ENCODE measurements at places on chromosomes 6 and 20.
A peak's percentile ranks its signal among the peaks of the same experiment; 100 is the strongest.

- DNase-seq, result no peak
Observed at GRCh38 chr6:14194483-14194882, 76.9 kb downstream of the CD83 start.

DNA sequence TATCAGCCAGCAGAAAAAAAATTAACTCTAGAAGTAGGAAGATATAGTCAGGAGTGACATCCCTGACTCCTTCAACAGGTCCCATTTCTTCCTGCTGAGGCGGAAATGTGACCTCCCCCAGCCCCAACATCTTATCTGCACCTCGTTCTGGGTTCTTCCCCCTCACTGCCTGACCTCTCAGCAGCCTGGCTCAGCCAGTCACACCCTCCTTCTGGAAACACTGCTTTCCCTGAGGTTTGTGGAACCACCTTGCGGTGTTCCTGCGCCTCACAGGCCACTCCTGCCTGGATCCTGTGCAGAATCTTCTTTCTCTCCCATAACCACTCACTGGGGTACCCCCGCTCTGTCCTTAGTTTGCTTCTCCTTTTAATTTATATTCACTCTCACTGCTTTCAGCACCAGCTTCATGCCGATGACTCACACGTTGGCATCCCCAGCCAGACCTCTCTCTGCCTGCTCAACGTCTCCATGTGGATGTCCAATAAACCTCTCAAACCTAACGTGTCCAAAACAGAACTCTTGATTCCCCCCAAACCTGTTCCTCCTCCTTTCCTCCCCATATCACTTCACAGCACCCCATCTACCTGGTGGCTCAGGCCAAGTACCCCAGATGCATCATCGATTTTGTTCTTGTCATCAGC is 222.8 kb upstream of the PLN start:
- no peak for DNase-seq

DNA sequence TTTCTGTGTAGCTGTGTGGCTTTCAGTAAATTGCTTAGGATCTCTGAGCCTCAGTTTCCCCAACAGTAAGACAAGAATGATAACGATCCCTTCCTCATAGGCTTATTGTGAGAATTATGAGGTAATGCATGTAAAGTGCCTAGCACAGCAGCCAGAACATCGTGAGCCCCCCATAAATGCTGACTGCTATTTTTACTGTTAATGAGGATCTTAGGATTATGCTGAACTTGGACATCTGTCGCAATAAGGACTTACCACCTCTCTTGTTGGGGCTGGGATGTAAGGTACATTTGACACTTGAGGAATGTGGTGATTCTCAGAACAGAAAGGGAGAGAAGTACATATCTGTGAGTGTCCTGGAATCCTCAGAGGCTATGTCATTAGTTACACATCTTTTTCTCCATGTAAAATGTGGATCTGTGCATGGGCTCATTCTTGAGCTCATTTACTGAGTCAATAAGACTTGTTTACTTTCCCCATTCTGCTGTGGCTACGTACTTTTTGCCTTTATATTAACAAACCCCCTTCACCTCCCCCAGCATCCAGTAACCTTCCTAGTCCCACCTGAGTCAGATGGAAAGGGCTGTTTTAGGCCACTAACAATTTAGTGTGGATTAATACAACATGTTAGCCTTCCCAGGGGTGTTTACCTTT is 64.4 kb upstream of the PLEKHG1 start:
- no peak for DNase-seq

- DNase-seq, result no peak
Observed at GRCh38 chr6:30127238-30128093, 8.5 kb upstream of the TRIM40 start.

GRCh38 chr6:45563041-45563440 is 185.3 kb upstream of the SUPT3H start:
- no peak for DNase-seq

DNA sequence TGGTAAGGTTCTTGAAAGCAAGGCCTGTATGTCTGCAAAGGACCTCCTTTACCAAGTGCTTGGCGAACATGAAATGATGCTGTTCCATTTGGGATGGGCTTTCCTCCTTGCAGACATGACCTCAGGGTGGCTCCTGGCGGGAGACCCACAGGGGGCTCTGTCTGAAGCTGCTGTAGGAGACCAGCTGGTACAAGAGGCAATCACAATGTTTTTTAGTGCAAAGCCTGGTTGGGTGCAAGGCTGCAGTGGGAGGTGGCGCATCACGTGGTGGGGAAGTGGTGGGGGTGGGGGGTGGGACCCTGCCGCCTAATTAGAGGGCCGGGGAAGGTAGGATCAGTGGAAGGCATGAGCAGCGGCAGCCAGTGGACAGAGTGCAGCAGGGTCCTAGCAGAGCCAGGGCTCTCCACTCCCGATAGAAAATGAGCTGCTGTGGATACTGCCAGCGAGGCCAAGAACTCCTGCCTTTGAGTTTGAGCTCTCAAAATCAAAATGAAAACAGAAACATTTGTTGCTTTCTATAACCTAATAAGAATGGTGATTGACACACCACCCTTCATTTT is 9.1 kb upstream of the ARMC2 start:
- DNase-seq, result no peak

DNA sequence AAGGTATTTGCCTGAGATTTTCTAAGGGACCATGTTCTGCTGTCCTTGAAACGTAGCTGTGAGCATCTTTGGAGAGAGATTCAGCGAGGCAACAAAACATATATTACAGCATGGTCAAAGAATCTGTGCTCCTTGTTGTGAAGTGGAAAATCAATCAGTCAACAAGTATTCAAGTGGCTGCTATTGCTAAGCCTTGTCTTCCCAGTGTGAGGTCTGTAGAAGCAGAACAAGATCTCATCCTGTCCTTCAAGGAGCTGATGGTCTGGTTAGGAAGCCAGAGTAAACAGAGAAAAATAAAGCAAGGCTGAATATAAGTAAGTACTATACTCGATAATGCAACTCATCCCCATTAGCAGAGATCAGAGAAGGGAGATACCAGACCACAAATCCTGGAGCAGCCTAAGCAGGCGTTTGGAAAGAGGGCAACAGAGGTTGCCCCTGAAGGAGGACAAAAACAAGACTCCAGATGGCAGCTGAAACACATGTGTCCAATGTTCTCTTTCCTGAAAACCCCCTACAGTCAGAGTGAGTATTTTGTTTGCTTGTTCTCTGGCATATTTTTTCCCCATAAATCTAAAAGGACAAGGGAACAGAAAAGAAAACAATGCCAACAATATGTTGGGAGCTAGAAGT is 392.0 kb downstream of the SYNE1 start:
- no peak for DNase-seq

DNA sequence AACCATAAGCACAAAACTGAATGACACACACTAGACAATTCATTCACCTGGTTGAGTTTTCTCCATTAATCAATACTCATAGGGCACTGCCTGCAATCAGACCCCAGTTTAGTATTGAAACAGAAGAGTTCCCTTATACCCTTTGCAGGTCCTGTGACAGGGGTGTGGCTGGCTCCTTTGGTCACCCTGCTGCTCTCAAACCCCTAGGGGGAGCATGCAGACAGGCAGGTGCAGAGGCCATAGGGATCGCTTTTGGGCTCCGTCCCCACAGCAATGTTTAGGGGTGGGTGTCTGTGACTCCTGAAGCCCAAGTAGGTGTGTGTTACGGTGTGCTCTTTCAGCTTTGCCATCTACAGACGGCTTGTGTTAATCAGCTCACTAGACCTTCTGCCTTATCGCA is 210.4 kb downstream of the CENPW start:
- DNase-seq, result no peak

GRCh38 chr20:58869662-58870227 is 17.2 kb downstream of the GNAS start:
- DNase-seq, result no peak

DNA sequence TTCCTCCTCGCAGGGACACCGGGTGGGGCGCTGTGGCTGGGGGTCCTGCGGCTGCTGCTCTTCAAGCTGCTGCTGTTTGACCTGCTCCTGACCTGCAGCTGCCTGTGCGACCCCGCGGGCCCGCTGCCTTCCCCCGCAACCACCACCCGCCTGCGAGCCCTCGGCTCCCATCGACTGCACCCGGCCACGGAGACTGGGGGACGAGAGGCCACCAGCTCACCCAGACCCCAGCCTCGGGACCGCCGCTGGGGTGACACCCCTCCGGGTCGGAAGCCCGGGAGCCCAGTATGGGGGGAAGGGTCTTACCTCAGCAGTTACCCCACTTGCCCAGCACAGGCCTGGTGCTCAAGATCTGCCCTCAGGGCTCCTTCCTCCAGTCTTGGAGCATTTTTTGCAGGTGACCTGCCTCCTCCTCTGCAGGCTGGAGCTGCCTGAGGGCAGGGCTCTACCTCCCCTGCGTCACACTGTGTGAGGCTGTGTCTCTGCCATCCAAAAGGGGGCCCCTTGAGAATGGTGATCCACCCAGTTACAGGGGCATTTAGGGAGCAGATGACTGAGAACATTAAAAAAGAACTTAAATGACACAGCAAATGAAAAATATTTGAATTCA is 3.9 kb upstream of the CNPY3 start:
- DNase-seq, result no peak

GRCh38 chr20:54774426-54774825 is 299.0 kb downstream of the DOK5 start:
- no peak for DNase-seq

DNA sequence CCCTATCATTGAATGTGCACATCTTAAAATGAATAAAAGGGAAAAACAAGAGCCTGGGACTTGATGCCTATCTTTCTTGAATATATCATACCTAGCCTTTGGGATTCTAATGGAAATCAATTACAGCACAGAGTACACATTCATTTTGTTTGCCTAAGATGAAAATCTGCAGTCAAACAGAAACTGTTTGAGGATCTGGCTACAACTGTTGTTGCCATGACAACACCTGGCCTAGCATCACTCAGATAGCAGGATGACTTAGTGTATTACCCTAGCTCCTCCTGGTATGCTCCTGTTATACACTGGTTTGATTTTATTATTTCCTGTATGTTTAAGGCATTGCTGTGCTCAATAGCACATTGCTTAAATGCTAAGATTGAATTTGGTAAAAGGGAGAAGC is 71.5 kb upstream of the LAMP5 start:
- peak; percentile 14 for DNase-seq

DNA sequence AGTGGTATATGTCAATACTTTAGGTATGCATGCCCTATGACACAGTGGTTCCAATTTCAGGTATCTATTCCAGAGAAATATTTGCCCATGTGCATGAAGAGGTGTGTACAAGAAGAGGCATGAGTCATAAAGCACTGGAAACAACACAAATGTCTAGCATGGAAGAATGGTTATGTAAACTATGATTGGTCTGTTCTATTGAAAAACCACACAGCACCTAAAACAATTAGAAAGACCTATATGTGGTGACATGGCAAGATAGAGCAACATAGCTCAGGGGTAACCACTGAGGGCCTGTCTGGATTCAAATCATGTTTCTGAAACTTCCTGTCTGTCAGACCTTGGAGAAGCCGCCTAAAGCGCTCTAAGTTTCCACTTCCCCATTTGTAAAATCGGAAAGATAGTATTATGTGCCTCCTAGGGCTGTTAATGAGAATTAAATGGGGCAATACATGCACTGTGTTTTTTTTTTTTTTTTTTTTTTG is 76.0 kb upstream of the SHLD1 start:
- DNase-seq, result peak; percentile 59

DNA sequence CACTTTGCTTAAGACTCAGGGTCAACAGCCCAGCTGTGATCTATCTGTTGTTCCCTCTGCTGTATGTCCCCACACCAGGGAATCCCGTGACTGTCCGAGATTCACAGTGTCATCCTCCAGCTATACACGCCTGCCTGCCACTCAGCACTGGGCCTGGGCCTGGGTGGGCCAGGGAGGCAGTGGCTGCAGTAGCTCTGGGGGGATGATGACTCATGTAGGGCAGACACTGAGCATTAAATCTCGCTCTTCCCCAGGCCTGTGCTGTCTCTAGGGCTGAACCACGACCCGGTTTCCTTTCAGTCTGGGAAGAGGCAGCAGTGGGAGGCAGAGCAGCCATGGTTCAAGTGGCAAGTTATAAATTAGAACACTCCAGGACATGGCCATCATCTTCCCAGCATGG is 173.9 kb downstream of the LRFN2 start:
- DNase-seq, result no peak

- no peak for DNase-seq
Observed at GRCh38 chr20:43322851-43323250, 133.1 kb upstream of the PTPRT start.

DNA sequence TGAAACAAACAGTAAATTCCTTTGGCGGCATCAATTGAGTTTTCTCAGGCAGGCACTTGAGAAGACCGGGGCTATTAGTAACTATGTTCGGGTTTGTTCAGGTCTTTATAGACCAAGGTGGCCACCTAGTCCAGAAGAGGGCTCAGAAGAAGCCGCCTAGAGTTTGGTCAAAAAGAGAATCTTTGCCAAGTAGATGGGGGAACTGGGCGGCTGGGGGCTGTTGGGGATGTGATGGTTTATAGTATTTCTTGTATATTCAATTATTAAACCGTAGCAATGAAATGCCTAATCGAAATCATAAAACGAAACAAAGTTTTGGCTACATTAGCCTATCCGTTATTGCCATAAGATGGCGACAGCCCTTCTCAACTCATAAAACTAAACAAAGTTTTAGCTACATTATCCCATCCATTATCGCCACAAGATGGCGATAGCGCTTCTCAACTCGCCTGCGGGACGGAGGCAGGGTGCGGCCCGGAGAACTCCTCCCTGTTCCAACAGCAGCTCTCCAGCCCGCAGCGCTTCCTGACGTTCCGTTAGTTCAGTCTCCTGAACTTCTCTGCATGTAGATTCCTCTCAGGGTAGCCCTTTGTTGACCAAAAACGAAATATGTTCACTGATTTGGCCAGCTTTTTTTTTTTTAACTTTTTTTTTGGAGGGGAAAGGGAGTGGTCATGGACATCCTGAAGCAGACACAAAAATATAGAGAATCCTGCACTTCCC is 120.5 kb upstream of the PRSS16 start:
- peak; percentile 59 for DNase-seq

- DNase-seq, result no peak
Observed at GRCh38 chr6:115512923-115513322, 547.8 kb downstream of the FRK start.

DNA sequence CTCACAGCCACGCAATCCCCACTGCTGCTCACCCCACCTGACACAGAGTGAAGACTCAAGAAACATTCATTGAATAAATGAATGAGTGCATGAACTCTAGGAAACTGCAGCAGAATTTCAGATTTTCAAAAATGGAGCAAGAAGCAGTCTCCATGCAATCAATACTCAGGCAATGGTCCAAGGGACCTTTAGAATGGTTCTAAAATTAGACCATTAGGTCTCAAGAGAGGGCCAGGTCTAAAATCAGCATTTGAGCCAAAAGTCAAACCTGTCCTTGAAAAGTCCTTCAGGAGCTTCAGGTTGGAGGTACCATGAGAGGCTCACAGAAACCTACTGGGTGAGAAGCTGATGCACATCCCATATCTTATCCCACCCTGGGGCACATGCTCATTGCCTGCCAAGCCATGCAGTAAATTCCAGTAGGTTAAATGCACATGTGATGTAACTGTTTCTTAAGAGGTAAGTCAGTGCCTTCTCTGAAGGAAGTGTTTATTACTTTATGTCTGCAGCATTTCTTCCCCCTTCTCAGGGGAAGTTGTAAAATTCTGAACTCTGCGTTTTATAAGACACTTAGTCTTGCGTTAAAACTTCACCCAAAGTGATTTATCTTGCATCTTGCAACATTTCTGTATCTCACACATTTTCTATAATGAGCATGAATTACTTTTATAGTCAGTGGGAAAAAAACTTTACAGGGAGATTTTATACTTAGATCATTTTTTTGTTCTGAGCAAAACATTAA is 126.6 kb downstream of the ADAT2 start:
- no peak for DNase-seq
